ENCODE measurements at places on chromosomes 7 and 10. TPM values are rescaled to one million over a fixed set of nuclear protein-coding genes. Genes with fewer than 3 reads are reported as not detected.

DNA sequence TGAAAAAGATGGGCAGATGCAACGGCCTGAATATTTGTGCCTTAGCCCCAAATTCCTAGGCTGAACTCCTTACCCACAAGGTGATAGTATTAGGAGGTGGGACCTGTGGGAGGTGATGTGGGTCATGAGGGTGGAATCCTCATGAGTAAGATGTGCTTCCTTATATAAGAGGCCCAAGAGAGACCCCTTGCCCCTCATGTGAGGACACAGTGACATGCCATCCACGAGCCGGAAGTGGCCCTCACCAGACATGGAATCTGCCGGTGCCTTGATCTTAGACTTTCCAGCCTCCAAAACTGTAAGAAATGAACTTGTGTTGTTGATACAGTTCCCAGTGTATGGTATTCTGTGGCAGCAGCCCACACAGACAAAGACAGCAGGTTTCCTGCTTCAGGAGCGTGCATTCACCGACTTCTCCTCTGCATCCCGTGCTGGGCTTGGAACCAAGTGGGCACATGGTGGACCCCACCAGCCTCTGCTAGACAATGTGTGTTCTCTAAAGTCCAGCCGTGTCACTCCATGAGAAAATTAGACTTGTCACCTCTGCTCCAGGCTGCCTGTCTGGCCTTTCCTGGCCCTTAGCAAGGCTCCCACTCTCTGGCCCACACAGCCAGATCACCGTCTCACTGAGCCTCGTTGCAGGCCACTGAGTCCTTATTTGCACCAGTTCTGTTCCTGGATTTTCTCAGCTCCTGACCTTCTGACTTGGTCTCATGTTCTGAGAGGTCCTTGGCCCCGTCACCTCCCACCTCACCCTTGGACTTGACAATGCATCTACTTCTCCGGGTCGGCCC is 52.9 kb upstream of the CACUL1 start:
- DNase-seq, result no peak

- no peak for DNase-seq
These were observed 49.1 kb downstream of the KIF20B start for GRCh38 chr10:89750441-89750840.

DNA sequence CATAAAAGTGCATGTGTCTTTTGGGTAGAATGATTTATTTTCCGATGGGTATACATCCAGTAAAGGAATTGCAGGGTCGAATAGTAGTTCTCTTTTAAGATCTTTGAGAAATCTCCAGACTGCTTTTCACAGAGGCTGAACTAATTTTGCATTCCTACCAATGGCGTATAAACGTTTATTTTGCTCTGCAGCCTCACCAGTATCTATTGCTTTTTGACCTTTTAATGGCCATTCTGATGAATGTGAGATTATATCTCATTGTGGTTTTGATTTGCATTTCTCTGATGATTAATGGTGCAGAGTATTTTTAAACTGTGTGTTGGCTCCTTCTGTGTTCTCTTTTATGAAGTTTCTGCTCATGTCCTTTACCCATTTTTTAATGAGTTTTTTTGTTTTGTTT is 1020.1 kb downstream of the NXPH1 start:
- no peak for DNase-seq

GRCh38 chr7:143237366-143237765 is 15.5 kb downstream of the TAS2R40 start:
- no peak for DNase-seq

- DNase-seq, result no peak
These were observed 20.6 kb downstream of the CLRN3 start for GRCh38 chr10:127872011-127872761.

GRCh38 chr10:123069246-123069986 is 60.6 kb downstream of the ACADSB start:
- no peak for DNase-seq

GRCh38 chr7:2148189-2148588 is 84.6 kb downstream of the MAD1L1 start:
- DNase-seq, result no peak

DNA sequence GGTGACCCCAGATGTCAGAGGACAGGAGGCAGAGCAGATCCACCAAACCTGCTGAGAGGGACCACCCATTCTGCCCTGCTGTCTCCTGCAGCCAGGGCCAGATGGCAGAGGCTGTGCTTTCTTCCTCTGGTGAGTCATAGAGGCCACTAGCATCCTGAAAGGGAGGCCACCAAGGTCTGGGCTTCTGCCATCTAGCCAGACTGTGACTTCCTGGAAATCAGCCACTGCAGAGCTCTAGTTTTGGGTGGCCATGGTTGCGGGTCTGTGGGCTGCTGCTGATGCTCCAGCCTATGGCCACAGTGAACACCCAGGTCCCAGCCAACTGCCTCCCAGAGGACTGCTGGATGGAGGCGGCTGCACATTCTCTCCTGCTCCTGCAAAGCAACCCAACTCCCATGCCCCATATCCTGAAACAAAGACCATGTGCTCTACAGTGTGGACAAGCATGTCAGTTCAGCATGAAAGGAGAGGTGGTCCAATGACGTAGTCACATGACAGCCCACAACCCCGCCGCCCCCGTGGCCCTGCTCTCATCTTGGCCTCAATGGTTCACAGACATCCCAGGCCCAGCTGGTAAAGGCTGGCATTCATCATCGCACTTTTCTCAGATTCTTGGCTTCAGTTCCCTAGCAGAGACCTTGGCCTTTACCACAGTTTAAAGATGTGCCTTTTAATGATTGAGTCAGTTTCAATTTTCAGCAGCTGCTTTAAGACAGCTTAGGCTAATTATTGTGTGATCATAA is 73.9 kb upstream of the CXCL12 start:
- DNase-seq, result peak; percentile 64

GRCh38 chr10:107450056-107450455 is 285.6 kb upstream of the SORCS1 start:
- no peak for DNase-seq

DNA sequence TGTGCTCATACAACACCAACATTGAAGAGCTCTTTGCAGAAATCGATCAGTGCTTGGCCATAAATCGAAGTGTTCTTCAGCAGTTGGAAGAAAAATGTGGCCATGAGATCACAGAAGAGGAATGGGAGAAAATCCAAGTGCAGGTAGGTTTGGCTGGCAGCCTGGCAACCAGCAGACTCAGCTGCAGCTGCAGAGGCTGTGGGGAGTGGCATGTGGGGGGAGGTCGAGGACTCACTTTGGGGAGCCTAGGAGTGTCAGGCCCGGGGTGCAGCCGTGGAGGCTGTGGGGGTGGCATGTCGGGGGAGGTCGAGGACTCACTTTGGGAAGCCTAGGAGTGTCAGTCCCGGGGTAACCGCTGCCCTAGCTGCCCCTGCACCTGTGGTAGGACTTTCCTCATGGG is 35.1 kb downstream of the RNF32 start:
- DNase-seq, result no peak

DNA sequence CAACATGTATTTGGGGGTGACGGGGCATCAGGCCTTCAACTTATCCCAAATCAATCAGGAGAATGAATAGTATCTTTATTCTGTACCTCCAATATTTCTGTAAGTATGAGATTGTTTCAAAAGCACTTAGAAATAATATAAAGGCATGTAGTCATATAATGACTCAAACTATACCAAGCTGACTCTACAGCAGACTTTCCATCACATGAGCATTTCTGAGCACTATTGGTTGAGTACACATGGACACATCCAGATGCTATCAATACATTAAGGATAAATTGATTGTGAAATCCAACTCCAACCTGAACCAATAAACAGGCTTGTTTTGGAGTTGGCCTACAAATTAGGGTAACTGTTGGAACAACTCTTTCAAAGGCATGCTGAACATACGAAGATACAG is 229.4 kb downstream of the SFMBT2 start:
- DNase-seq, result no peak

GRCh38 chr10:97321032-97321803 is 2.1 kb downstream of the FRAT1 start:
- DNase-seq, result peak; percentile 38

GRCh38 chr7:157745721-157746709 is 409.2 kb downstream of the DNAJB6 start:
- no peak for DNase-seq

GRCh38 chr7:67947646-67948045 is 951.0 kb downstream of the TYW1 start:
- DNase-seq, result no peak

DNA sequence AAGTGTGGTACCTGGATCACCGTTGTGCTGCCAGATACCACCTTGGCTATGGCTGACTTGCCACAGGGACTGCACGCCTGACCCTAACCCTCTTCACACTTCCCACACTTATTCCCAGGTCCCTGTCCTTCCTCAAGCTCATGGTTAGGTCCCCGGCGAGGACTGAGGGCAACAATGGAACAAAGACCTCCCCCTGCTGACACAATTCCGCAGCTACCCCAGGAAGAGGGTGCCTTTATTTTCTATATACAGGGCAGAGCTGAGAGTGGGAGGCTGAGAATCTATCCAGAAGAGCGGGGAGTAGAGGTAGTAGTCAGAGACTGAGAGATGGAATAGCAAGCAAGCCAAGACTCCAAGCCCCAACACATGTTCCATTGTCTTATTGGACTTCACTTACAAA is 118.1 kb upstream of the SEM1 start:
- DNase-seq, result no peak

- no peak for DNase-seq
These were observed 168.9 kb downstream of the KCND2 start for GRCh38 chr7:120441850-120442249.

The STEAP4 gene
- total RNA-seq, result 0.33 TPM

The ASAH2B gene
- total RNA-seq, result 5.9 TPM

The MINDY4 gene
- 6.9 TPM for total RNA-seq

The TAS2R4 gene
- total RNA-seq, result 0.53 TPM

The SPDYE11 gene
- total RNA-seq, result not detected

The MYL10 gene
- not detected for total RNA-seq

The MSMB gene
- not detected for total RNA-seq

The TMEM213 gene
- total RNA-seq, result not detected

The MMP21 gene
- 0.11 TPM for total RNA-seq

The IQUB gene
- 1.1 TPM for total RNA-seq

Measured in adrenal gland (tissue), 19 donors.